GM12892 (cell line): ENCODE measurements at places on chromosomes 7 and 10.

GRCh38 chr7:24440892-24441291 is 132.4 kb upstream of the PALS2 start:
- DNase-seq = no peak

GRCh38 chr7:158384746-158385145 is 202.9 kb downstream of the PTPRN2 start:
- DNase-seq = no peak

DNA sequence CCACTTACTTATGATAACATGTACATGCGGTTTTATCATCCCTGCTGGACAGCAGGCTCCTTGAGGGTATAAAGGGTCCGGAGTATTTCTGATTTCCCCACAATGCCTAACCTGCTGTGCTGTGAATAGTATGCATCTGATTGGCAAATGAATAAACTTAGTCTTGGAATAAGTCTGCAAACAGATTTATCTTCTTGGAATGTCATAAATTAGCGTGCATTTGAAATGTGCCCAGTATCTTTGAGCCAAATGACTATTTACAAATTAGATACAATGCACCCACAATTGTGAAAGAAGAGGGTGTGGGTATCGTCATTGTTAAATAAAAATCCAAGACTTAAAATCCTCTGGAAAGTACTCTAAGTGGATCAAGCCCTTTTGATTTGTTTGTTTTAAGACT is 106.0 kb downstream of the OSBPL3 start:
- no peak for DNase-seq

DNA sequence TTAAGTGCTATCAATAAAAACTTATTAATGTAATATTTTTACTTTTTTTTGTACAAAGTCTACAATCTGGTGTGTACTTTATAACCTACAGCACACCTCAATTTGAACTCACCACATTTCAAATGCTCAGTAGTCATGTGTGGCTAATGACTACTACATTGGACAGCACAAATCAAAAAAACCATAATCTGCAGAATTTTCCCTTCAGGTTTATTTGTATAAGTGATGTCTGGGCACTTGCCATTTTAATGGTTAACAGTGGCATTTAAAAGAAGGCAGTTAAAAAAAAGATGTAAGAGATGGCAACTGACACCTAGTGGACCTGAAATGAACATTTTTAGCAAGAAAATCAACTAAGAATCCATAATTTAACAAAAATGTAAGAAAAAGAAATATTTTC is 124.6 kb upstream of the NRBF2 start:
- no peak for DNase-seq

GRCh38 chr10:35503578-35503977 is 101.6 kb upstream of the GJD4 start:
- DNase-seq = no peak

- DNase-seq = no peak
These were observed 33.7 kb upstream of the HECW1 start for GRCh38 chr7:43078794-43079193.

- no peak for DNase-seq
These were observed 52.1 kb downstream of the ADD3 start for GRCh38 chr10:110059925-110060324.

DNA sequence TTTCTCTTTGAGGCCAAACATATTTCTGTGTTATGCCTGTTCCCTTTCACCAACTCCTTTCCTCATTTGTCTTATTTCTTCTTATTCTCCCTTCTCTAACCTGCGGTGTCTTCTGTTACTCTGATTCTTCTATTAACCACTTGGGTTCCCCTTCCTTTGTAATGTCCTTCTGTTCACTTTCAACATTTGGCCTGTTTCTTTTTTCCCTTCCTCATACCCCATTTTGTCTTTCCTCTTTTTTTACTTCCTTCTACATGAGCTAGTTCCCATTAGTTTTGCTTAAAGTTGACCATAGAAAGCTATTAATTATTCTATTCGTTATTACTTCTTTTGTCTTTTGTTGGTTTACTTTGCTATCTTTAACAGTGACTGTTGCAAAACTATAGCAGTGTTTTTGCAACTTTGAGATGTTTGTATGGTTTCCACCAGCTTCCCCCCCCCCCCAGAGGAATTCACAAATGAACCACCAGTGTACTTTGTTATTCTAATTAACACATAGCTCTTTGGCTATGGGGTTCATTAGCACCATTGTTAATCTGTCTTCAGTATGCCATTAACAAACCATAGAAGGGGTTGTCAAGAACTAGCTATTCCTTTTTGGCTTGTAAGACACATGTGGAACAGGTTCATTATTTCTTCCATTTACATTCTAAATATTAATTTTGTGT is 2.9 kb downstream of the LRGUK start:
- DNase-seq = no peak

DNA sequence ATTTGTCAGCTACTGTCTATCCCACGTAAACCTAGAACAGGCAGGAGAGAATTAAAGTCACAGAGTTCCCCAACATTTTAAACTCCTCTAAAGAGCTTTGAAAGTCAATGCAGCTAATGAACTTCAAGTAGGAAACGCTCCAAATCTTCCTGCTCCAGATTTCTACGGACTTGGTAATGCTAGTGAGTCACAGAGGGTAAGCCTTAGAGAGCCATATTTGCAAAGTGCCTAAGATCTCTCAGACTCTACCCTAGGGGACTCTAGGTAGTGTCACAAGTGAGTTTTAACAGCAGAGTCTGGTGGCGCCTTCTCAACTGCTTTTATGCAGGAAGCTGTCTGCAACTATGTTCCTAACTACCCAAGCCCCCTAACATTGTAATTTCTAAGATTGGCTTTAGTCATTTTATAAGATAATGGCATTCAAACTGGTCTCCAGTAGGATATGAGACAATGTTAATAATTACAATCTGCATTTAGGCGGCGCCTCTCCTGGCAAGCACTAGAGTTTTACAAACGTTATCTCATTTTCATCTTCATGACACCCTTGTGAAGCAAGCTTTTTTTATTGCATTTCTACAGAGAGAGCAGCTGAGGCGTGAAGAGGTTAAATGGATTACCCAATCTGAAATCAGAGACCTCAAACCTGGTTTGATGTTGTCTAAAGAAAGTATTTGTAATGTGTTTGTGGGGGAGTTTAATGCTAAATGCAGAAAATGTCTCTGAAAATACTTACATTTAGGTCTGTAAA is 22.0 kb upstream of the FZD1 start:
- no peak for DNase-seq

GRCh38 chr10:31278279-31278941 is 40.6 kb upstream of the ZEB1 start:
- DNase-seq = no peak

GRCh38 chr7:151792086-151792485 is 84.8 kb downstream of the PRKAG2 start:
- no peak for DNase-seq

- no peak for DNase-seq
These were observed 120.7 kb downstream of the CXCL12 start for GRCh38 chr10:44264244-44264643.

DNA sequence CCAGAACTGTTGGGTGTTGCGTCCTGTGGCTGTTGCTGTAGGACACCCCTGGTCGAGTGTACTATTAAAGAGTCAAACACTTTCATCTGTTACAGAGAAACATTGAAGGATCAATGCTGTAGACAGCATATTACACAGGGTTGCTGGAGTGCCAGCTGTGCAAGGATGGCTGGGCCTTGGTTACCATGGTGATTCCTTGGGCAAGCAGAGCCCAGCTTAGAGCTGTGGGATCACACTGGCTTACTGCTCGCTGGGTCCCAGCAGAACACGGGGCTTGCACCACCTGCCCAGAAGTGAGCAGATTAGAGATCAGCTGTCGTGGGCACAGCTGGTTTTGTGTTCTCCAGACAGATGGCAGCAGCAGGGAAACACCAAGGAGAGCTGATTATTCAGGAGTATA is 76.0 kb downstream of the GPR141 start:
- DNase-seq = no peak

GRCh38 chr7:155576900-155577508 is 30.6 kb upstream of the CNPY1 start:
- no peak for DNase-seq

DNA sequence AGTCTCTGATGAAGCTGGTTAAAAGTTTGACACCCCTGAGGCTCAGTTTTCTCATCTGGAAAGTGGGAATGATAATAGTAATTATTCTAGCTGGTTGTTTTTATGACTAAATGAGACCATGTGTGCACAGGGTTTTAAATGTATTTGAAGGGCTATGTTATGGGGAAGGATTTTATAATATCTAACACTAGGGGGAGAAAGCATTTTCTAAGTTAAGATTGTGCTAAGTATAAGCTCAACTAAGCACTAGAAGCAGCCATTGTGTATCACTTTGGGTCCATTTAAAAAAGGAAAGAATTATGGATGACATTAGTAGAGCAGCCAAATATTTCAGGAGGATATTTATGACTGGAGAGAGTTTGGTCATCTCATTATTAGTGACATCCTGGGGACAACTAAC is 49.5 kb upstream of the CREB5 start:
- DNase-seq = no peak

GRCh38 chr7:27082171-27082570 is 13.6 kb downstream of the HOXA1 start:
- no peak for DNase-seq

DNA sequence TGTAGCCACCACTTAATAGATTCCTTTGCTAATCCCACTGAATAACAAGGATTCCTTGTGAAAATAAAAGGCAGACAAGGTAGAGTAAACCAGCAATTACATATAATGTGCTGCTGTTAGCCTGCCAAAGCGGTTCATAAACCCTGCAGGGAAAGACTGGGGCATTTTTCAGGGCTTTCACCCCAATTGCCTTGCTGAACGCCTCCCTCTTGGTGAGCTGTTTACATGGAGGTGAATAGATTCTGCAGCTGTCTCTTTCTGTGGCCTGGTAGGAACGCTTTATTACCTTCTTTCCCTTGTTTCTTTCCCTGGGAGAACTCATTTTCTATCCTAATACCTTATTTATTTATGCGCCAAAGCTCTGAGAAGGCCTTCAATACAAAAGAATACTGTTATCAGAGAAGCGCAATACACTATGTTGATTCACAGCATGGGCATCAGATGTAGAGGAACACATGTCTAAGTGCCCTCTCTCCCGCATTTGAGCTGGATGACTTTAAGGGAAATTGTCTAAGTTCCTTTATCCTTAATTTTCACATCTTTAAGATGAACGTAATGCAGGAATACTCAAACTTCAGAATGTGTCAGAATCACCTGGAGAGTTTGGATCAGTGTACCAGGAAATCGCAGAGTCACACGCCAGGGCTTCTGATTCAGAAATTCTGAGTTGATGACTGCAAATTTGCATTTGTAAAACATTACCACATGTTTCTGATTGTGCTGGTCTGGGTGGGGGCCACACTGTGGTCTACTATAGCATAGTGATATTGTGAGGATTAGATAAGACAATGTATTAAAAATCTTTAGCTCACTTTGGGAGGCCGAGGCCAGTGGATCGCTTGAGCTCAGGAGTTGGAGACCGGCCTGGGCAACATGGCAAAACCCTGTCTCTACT is 1203.8 kb downstream of the SORCS3 start:
- DNase-seq = no peak

DNA sequence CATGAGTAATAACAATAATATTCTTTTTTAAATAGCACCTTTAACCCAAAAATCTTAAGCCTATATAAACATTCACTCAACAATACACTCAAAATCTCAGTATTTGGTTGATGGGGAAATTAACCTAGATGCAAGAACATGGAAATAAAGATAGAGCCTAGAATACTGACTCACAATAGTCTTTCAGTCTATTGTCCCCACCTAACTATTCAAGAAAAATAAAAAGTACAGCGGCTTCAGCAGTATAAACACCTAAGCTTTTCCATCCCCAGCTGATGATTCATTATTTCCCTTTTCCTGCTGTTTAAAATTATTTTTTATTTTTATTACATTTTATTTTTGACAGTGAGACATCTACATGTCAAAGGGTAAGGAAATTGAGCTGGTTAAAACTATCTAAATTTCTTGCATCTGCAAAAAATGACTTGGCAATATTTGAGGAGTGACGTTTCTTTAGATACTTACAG is 201.4 kb downstream of the FZD1 start:
- DNase-seq = no peak

DNA sequence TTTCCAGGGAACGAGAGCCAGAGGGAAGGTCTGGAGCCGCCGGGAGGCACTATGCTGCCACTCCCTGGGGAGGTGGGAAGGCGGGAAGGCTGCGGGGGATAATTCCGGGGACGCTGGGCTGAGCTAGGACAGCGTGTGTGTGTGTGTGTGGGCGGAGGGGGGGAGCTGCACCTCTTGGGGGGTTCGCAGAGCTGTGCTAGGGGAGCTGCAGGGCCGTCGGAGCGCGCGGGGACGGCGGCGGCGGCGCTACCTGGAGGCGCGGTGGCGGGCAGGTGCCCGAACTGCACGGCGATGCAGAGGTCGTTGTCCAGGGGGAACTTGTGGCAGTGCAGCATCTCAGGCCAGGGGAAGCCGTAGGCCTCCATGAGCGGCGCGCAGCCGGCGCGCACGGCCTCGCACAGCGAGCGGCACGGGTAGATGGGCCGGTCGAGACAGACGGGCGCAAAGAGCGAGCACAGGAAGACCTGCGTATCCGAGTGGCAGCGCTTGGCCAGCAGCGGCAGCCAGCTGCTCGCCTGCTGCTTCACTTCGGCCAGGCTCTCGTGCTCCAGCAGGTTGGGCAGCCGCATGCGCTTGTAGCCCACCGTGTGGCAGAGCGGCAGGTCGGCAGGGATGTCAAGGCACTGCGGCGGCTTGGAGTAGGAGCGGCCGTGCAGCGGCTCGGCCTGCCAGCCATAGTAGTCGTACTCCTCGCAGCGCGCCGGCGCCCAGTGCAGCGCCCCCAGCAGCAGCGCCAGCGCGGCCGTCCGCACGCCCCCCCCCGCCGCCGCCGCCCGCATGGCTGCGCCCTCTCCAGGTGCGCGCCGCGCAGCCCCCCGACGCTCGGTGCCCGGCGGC is 526 bp downstream of the SFRP5 start:
- DNase-seq = no peak

GRCh38 chr10:5504146-5505072 is 5.0 kb upstream of the CALML5 start:
- no peak for DNase-seq

DNA sequence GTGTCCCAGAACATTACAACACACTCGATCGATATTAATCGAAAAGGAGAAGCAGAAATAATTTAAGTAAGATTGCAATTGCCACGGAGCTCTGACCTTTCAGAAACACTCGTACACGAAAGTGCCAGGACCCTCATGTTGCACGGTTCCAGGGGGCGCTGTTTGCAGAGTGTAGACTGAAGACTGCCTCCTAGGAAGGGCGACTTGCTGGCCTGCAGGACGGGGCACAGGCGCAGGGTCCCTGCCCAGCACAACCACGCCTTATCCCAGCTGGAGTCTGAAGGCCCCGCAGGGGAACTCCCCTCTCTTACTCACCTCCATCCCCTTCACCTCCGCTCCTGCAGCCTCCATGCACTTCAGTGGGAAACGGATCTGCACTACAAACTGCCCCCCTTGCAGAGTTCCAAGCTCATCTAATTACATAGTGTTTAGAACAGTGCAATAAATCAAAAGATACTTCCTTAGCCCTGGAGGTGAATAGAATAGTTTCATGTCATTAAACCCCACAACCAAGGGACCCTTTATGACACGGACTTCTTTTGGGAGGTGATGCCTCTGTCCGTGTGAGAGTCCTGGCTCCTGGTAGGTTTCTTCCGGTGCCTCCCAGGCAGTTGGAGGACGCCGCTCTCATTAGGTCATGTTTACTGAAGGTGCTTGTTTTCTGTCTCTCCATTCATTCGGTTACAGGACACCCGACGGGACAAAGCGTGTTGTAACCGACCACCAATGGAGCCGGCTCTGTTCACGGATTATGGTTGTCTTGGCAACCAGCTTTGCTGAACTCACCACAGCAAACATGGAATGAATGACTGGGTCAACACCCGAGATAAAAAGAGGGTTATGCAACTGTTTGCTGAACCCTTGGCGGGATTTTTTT is 262.2 kb downstream of the BAMBI start:
- no peak for DNase-seq

- no peak for DNase-seq
These were observed 32.9 kb upstream of the KMT2E start for GRCh38 chr7:104980841-104981671.

- DNase-seq = no peak
These were observed 12.5 kb upstream of the TNS3 start for GRCh38 chr7:47594406-47594805.
